NB4 (cell line): ENCODE measurements at places on chromosomes 1 and 21.

GRCh38 chr1:172885411-172885810, 165.3 kb downstream of the TNFSF18 start:
- DNase-seq = no peak

DNA sequence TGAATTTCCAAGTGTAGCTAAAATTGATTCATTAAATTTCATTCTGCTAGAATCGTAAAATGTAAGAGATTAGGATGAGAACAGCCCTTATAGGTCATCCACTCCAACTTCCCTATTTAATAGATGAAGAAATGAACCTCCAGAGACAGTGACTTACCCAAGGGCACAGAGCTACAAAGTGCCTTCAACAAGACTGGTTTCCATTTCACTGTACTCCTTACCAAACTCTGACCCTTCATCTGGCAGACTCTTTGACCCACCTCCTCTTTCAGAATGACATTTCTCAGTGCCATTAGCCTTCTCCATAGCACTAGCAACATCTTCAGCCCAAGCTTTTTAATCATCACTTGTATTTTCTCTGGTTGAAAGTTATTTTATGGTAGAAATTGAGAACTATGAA, 161.3 kb downstream of the NEK7 start:
- DNase-seq = peak; percentile 22

DNA sequence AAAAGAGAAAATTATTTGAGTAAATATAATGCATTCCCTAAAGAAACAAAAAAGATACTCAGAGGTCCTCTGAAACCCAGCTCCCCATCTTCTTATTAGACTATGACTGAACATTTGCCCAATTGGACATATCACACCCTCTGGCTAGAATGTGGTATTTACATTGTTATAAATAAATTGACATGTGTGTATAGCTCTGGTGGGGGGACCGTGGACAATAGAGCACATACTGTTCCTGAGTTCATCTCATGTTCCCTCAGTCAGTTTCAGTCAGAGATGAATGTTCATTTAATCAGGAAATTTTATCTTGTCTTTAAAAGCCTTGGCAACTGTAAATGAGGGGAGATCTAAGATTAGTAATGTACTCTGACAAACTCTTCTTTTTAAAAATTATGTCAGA, 459.3 kb upstream of the ADAMTS5 start:
- no peak for DNase-seq

DNA sequence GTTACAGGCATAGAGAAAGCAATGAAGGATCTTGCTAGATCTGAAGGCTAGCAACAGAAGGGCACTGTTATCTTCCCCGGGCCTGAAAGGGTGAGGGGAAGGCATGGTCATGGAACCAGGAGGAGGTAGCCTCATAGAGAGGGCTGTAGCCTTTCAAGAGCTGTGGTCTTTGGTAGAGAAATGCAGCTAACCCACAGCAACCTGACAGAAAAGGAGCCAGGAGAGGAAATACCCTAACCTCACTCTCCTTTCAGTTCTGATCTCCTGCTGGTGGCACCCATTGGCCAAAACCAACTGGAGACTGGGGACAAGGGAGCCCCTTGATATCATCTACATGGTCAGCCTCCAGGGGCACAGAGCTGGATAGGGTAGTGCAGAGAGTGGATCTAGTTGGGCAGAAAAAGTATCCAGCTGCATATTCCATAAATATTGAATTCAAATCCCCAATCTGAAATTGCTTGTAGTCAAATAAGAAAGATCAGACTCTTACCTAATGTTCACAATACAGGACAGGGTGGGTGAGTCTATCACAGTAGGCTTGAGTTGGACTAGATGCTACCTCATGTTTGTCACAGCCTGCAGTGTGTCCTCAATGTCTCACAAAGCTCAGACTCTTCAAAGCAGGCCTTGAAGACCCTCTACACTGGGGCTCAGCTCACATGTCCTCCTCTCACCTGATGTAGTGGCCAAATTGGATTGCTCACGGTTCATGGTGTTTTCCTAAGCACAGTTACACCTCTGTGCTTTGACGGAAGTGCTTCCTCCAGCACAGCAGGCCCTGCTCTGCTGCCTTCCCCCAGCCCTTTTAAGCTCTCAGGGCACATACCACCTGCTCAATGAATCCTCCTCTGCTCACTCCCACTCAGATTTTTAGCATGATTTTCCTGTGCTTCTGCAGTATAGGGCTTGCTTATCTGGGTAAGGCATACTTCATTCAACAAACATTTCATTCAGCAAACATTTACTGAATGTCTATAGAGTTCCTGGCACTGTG, 74.1 kb upstream of the JUN start:
- DNase-seq = no peak

GRCh38 chr21:42413500-42413899, 9.8 kb downstream of the UBASH3A start:
- no peak for DNase-seq
